ENCODE measurements at places on chromosomes 11 and 22.

DNA sequence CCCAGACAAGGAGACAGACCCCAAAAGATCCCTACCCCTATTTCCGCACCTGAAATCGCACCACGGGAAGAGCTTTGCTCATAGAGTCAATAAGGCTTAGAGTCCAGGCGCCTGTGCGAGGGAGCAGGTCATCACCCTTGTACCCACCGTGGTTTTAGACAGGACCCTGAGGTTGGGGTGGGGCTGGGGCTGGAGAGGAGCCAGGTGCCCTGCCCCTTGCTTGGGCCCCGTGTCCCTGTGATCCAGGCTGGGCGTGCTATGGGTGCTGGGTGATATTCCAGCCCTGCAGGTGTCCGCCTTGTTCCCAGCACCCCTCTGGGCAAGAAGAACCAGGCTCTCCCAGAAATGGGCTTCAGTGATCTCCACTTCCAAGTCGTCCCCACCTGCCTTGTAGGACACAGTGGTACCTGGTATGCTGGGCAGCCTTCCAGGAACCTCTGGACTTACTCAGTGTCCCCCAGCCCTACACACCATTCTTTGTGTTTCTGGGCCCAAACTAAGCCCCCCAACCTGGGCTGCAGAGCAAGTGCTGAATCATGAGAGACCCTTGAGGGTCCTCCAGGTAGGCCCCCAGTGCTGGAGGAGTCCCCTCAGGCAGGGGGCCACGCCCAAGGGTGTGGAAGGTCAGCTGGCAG, 4.5 kb downstream of the CD81 start:
- no peak for DNase-seq

DNA sequence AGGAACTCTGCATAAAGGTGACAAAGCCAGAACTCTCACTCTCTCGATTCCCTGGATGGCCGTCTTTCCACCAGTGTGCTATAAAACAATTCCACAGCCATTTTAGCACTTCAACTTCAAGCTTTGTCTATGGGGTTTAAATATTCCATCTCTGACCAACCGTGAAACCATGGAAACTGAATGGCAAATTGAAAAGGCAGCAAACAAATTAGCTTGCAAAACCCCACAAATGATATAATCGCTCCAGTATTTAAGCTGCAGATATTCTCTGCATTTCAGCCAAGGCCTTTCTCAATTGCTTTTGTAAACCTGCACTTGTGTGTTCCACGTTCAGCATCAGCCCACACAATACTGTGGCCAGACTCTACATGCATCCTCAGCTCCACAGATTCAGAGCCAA, 131.7 kb upstream of the ISX start:
- DNase-seq, result no peak

GRCh38 chr11:8335683-8336082, 72.0 kb upstream of the LMO1 start:
- DNase-seq, result no peak

DNA sequence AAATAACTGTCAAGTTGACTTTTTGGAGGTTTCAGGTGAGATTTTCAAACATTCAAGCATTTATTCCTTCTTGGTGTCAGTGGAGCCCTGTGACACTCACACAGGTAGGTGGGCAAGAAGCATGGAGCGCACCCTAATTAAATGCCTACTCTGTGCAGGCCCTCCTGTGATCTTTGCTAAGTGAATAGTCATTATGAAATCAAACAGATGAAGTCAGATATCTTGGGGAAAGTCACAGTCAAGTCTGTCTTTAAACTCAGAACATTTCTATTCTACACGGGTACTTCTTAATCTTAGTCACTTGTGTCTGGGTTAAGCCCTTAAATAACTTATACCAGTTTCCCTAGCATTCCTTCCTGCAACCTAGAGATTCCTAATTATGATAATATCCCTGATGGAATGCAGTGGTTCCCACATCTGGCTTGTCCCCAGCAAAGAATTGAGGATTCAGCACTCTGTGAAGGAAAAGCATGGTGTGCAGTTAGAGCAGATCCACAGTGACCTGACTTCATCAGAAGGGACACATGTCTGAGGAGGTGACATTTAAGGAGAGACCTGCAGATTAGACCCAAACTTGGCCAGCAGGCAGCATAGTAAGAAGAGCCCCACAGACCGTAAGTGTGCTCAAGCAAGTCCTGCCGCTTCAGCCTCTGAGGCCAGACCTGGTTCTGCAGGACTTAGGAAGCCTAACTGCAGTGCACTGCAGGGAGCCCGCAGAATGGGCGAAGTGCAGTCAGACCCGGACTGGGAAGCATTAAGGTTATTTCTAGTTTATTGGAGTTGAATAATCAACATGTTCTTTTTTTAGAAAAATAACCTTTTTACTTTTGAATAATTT, 85.3 kb upstream of the GAL start:
- peak; percentile 64 for DNase-seq

- peak; percentile 29 for DNase-seq
Measured at GRCh38 chr22:23751441-23751996, 607 bp upstream of the ZNF70 start.

GRCh38 chr11:115613986-115614632, 109.9 kb upstream of the CADM1 start:
- DNase-seq, result peak; percentile 60

DNA sequence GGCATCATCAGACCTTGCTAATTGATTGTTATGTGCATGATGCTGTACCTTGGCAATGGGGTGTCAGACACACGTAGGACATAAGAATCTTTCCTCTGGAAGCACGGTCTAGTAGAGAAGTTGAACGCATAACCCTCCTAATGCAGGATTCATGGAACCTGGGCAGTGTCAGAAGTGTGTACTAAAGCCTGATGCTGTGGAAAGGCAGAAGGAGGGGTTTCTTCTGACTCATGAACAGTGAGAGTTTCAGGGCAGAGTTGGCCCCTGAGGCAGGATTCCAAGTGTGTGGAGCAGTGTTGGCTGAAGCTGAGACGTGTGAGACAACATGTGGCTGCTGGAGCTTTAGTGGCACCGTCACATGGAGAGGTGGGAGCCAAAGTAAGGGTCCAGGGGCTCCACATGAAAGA, 3.5 kb downstream of the PANX1 start:
- peak; percentile 58 for DNase-seq

DNA sequence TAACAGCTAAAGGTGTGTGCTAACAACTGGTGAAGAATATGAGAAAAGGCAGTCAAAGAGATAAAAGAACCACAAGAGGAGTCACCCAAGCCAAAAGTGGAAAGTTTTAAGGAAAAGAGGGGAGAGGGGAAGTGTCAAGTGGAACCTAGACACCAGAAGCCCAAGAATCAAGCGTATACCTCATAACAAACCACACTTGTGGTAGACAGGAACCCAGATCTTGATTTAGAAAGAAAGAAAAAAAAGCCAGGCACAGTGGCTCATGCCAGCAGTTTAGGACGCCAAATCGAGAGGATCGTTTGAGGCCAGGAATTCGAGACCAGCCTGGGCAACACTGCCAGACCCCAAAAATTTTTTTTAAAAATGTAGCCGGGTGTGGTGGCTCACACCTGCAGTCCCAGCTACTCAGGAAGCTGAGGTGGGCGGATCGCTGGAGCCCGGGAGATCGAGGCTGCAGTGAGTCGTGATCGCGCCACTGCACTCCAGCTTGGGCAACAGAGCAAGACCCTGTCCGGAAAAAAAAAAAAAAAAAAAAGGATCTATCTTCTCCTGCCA, 877 bp downstream of the SLC25A17 start:
- DNase-seq, result no peak

- peak; percentile 94 for DNase-seq
Measured at GRCh38 chr11:70755410-70756158, 357.3 kb downstream of the CTTN start.

DNA sequence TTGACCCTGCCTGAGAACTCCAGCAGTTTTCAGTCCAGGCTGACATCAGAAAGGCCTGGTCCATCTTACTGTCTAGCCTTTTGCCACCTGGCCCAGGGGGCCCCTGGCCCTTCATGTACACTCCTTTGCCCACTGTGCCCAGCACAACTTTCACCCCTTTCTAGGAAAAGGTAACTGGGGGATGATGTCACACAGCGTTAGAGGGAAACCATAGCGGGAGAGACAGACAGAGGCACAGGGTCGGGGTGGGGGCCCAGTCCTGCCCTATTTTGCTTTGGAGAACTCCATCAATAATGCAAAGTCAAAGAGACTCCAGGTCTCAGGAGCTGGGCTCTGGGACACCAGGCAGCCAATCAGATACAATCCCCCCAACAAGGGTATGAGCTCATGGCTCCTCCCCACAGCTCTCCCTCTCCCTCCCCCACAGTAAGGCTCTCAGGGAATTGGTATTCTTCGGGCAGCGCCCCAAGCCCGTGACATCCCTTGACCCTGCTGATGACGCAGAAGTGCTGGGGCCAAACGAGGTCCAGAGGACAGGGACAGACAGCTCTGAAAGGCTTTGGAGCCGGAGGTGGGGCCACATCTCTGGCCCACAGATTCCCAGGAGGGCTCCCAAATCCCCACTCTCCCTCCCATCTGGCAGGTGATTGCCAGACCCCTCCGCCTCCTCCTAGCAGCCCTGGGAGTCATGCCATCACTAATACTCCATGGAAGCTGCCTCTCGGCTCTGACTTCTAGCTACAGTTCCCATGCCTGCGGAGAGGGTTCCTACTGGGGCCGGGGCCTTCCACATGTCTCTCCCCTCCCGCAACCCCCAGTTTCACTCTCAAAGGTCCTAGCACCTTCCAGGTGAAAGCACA, 5.9 kb downstream of the USP2 start:
- no peak for DNase-seq

DNA sequence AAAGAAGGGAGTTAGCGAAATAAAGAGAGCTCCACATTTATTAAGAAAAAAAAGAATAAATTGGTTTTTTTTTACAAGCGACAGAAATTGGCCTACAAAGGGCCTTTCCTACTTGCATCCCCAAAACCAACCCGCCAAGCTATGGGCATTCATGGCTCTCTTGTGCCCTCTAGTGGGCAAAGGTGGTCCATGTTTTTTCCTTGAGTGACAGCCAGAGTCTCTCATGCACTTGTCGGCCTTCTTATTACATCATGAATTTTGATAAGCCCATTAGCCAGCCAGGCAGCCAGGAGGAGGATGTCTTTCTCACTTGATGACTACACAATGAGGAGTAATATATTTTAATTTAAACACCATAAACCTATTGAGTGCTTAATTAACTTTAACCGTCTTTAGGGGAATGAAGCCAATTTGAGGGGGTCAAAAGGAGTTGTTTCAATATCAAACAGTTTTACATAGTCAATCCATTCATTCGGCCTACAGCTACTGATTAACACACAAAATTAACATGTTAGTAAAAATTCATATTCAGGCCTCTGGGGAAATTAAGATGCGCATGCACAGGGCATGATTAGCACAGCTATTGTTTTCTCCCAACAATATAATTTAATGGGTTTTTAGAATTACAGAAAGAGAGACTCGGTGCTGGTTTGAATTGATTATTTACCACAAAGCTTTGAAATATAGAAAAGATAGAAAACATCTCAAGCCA, 85.5 kb downstream of the RCN1 start:
- peak; percentile 75 for DNase-seq

GRCh38 chr11:115255006-115255762, 249.0 kb downstream of the CADM1 start:
- DNase-seq, result no peak

- peak; percentile 35 for DNase-seq
Measured at GRCh38 chr11:71251151-71251721, 1.1 kb downstream of the SHANK2 start.

DNA sequence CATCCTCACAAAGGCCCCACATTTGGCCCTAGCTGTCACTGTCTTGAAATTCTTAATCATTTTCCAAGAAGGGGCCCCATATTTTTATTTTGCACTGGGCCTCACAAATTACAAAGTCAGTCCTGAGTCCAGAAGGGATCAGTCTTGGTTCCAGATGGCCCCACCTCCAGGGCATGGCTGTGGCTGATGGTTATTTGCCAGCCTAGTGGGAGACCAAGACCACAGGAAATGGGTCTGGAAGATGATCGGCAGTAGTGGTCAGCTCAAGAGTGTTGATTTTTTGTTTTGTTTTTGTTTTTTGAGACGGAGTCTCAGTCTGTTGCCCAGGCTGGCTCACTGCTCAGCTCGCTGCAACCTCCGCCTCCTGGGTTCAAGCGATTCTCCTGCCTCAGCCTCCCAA, 47.1 kb upstream of the EMID1 start:
- no peak for DNase-seq

GRCh38 chr11:76184551-76184993, 21.7 kb downstream of the WNT11 start:
- DNase-seq, result no peak

DNA sequence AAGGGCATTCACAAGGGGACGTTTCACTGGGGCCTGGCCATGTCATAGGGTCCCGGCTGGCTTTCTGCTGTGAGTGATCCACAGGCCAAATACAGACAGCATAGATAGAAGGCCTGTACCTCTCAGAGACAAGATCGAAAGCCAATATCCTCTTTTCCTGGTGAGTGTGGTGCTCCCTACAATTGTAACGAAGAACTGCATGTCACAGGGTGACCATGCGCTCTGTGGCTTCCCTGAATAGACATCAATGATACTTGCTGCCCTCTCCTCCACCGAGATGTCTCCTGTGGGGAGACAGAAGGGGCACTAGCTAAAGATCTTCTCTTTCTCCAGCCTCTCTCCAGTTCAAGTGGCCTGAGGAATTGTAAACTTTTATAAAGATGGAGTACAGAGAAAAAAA, 226.1 kb upstream of the POU2AF2 start:
- no peak for DNase-seq

GRCh38 chr11:131534611-131535010, 164.2 kb downstream of the NTM start:
- no peak for DNase-seq

DNA sequence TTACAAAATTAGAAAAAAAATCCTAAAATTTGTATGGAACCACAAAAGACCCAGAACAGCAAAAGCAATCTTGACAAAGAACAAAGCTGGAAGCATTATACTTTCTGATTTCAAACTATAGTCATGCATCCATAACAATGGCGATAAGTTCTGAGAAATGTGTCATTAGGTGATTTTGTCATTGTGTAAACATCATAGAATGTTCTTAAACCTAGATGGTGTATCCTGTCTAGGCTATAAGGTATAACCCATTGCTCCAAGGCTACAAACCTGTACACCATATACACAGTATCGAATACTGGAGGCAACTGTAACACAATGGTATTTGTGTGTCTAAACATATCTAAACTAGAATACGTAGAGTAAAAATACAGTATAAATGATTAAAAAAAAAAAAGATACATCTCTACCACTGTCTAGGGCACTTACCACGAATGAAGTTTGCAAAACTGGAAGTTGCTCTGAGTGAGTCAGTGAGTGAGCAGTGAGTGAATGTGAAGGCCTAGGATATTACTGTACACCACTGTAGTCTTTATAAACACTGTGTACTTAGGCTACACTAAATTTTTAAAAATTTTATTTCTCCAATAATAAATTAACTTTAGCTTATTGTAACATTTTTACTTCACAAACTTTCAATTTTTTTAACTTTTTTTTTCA, 18.1 kb upstream of the SC5D start:
- no peak for DNase-seq

- DNase-seq, result no peak
Measured at GRCh38 chr22:17914474-17914873, 109.9 kb downstream of the MICAL3 start.

GRCh38 chr11:60905551-60906113, 753 bp downstream of the PRPF19 start:
- no peak for DNase-seq

Data from AG08395 (cell line).